T-helper 2 cell (primary cell): ENCODE measurements at places on chromosomes 7 and 10.

DNA sequence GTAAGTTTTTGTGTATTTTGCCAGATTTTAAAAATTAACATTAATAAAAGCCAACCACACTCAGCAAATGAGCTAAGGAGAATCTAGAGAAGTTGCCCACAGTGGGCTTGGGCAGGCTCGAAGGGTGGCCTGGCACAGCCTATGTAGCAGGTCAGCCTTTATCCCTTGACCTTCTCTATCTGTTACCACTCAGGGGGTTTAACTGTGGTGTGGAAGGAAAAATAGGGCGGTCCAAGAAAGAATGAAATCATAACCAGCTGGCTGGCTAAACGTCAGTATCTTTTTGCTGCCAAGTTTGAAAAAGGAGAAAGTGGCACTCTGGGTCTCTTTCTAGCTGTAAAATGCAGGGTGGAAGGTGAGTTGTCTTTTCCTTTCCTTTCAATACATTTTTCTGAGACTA lies 130.3 kb upstream of the ASAH2 start:
- no peak for DNase-seq

DNA sequence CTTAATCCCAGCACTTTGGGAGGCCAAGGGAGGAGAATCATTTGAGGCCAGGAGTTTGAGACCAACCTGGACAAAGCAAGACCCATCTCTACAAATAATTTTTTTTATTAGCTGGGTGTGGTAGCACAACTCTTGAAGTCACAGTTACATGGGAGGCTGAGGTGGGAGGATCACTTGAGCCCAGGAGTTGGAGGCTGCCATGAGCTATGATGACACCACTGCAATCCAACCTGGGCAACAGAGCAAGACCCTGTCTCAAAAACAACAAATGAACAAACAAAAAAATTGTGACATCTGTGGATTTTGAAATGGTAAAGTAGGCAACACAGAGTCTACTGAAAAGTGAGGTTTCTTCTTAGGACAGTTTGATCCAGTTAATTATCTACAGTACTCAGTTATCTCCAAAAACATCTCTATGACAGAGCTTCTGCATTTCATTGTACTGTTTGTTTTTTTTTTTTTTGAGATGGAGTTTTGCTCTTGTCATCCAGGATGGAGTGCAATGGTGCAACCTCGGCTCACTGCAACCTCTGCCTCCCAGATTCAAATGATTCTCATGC lies 3.3 kb upstream of the ANKRD61 start:
- DNase-seq: no peak

DNA sequence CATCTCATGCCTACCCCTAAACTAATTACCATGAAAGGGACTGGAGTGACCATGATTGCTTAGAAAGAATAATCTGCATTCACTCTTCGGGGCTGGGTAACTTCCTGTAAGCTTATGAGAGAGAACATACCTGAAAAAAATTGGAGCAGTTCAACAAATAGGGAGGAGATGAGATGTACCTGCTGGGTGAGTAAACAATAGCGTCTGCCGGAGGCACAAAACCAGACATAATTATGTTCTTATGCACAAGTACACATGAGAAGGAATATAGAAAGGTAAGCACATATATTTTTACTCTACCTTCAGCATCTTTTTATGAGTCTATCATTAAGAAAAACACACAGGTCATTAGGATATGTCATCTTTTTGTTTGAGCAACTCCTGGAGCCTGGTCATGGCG lies 224.6 kb upstream of the FERD3L start:
- DNase-seq: no peak

GRCh38 chr10:59905066-59905730 lies 1.2 kb downstream of the CCDC6 start:
- DNase-seq: no peak

DNA sequence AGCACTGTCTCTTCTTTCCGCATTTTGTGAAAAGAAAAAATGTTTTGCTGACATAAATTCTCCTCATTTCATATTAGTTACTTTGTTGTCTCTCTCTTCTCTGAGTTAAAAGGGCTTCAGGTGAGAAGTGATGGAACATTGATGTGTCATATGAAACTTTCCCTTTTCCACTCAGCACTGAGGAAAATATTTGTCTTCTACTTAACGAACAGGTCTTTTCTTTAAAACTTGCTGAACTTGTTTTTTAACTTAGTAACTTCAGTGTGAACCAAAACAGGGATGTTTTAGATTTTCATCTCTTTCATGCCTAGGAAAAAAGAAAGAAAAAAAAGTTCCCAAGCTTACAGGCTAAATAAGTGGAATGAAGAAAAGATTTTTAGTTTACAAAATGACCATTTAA lies 19.0 kb upstream of the TSPAN12 start:
- no peak for DNase-seq

- DNase-seq: no peak
Measured at GRCh38 chr7:63057265-63057664, 941.4 kb upstream of the ZNF722 start.

DNA sequence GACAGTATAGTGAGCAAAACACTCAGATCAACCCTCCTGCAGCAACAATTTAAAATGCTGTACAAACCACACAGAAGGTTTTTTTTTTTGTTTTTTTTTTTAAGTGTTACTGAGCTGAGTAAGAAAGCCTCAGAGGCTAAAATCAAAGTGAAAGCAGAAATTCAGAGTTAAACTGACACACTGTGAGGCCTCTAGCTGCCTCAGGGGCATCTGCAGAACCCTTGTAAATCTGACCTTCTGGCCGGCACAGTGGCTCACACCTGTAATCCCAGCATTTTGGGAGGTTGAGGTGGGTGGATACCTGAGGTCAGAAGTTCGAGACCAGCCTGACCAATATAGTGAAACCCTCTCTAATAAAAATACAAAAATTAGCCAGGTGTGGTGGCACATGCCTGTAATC lies 7.4 kb upstream of the GNA12 start:
- DNase-seq: no peak

- no peak for DNase-seq
Measured at GRCh38 chr10:49767752-49768151, 5.6 kb upstream of the OGDHL start.

- no peak for DNase-seq
Measured at GRCh38 chr10:88386821-88387773, 196.0 kb downstream of the RNLS start.

- DNase-seq: peak; percentile 12
Measured at GRCh38 chr10:102501201-102502028, 1.1 kb downstream of the ACTR1A start.

- no peak for DNase-seq
Measured at GRCh38 chr7:149716932-149717307, 56.5 kb downstream of the ZNF467 start.

- DNase-seq: no peak
Measured at GRCh38 chr10:110815354-110816004, 56.2 kb upstream of the PDCD4 start.

DNA sequence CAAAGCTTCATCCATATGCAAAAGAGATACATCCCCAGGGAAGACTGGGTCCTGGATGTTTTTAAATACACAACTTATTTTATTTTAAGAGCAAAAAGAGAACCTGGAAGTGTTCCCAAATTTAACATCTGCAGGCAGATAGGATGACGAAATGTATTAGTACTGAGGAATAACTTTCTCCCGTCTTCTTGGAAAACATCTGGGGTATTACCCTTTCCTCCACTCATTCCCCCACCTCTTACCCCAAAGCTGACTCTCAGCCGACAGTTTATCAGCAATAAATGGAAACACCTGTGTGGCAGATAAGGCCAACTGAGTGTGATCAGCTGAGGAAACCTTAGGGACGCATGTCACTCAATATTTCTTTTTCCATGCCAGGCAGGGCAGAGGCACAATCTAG lies 435.6 kb upstream of the NPVF start:
- DNase-seq: no peak

DNA sequence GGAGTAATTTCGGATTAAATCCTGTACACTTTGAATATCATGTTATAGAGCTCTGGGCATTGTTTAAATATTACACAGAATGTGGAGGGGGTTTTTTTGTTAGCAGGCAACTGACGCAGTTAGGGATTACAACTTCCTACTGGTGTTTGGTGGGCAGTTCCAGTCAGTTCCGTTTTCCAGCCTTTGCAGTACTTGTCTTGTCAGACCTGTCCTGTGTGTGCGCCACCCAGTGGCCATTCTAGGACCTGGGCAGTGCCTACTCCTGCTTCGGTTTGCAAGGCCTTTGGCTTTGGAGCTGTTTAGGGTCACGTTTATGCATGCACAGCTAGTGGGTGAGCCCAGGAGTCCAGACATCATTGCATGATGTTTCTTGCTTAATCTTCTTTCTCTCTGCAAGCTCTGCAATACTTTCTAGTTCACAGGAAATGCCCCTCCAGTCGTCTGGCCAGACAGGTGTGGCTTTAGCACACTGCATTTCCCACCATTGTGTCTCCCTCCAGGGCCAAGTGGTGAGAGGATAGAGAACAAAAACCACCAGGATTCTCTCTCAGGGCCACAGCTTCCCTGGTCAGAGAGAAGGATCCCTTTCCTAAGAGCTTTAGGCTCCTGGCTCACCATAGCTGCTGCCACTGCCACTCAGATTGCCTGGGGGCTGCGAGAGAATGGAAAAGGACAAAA lies 96.5 kb upstream of the TARP start:
- DNase-seq: peak; percentile 57

DNA sequence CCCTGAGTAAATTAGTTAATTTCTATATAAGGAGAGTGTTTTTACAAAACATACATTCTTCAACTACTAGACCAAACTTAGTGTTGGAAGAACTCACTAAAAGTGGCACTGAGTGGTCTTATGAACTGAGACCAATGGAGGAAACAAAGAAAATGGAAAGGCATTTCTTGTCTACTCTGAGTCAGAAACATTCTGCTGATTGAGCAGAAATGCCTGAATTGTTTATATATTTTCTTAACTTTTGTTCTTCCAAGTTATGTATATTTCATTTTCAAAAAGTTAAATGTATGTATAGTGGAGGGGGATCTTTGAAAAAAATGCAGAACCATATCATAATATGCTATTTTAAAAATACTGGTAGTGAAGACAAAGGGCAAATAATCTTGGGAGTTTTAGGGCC lies 320.7 kb downstream of the HGF start:
- no peak for DNase-seq

GRCh38 chr7:84196084-84196503 lies 1.5 kb upstream of the SEMA3A start:
- DNase-seq: no peak

DNA sequence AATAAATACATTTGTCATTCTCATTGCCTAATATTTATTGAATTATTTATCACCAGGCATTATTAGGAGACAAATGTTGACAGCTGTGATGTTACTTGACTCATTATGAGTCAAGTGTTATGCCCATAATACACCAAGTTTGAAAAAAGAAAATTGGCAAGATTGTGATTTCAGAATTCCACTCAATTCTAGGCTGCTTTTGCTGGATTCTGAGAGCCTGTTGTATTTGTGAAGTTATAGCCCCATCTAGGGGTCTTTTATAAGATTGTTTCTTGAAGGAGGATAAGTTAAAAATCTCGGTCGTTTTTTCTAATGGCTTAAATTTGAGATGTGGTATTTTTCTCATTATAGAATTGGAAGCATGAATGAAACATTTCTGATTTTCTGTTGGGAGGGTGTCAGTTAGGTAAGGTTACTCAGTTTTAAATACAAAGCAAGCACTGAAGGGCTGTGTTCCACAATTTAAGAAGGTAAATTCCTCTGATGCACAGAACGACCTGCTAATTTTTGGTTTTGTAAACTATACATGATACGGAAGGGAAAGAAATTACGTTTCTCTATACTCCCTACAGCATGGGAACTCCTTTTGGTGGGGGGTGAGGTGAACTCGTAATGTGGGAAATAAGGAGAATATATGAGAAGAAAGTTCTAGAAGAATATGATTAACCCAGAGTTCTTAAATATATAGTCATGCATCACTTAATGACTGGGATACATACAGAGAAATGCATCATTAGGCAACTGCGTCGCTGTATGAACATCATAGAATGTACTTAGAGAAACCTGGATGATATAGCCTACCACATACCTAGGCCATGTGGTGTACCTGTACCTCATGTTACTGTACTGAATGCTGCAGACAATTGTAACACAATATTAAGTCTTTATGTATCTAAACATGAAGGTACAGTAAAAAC lies 2.6 kb downstream of the STK31 start:
- peak; percentile 14 for DNase-seq

GRCh38 chr10:71711052-71711623 lies 8.4 kb downstream of the C10orf105 start:
- DNase-seq: no peak

DNA sequence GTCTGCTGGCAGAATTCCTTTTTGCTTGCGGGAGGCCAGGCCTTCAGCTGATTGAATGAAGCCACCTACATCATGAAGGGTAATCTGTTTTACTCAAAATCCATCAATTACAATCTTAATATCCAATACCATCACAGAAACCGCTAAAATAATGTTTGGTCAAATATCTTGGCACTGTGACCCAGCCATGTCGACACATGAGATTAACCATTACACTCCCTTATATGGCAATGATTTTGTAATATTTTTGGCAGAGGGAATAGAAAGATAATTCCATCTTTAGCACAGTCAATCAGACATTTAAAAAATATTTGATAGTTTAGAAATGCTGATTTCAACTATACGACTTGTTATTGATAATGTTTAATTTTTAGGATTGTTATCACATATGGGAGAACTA lies 36.5 kb upstream of the SLC39A12 start:
- no peak for DNase-seq

DNA sequence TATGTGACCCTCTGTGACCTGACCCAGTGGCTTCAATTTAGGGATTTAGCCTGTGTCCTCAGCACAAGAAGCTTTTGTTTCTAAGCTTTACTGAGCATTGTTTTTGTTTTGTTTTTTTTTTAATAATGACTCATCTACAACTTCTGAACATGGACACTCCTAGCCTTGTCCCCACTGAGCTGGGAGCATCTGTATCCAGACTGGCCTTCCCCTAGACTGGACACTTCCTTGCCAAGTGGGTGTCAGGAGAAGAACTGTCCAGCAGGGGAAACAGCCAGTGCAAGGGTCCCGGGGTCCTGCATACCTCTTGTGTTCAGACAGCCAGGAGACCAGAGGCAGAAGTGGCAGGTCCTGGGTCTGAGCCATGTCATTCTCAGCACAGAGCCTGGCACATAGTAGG lies 108.6 kb downstream of the TMEM130 start:
- DNase-seq: no peak

- DNase-seq: no peak
Measured at GRCh38 chr10:116831790-116832189, 17.5 kb upstream of the ENO4 start.

- no peak for DNase-seq
Measured at GRCh38 chr10:75911426-75911825, 480.0 kb downstream of the LRMDA start.

GRCh38 chr10:110546077-110546476 lies 21.4 kb upstream of the SMC3 start:
- no peak for DNase-seq

- DNase-seq: no peak
Measured at GRCh38 chr10:30238836-30239235, 110.2 kb downstream of the MTPAP start.
